ENCODE measurements at places on chromosomes 4 and X.

GRCh38 chr4:69656653-69657158 lies 3.7 kb upstream of the UGT2A1 start:
- no peak for DNase-seq

- DNase-seq, result no peak
Observed at GRCh38 chrX:40011322-40012038, 86.3 kb downstream of the BCOR start.

- DNase-seq, result no peak
Observed at GRCh38 chr4:110587666-110588285, 35.1 kb downstream of the PITX2 start.

GRCh38 chr4:20284990-20285389 lies 33.3 kb downstream of the SLIT2 start:
- no peak for DNase-seq

All from cerebellar nuclear complex (tissue), 1 donor.